ENCODE measurements at places on chromosomes 5 and 9. TPM values are rescaled to one million over a fixed set of nuclear protein-coding genes. Genes with fewer than 3 reads are reported as not detected.

MOB3B gene
- 0.05 TPM for total RNA-seq

CMYA5 gene
- 0.10 TPM for total RNA-seq

GLDC gene
- 4.3 TPM for total RNA-seq

DNA sequence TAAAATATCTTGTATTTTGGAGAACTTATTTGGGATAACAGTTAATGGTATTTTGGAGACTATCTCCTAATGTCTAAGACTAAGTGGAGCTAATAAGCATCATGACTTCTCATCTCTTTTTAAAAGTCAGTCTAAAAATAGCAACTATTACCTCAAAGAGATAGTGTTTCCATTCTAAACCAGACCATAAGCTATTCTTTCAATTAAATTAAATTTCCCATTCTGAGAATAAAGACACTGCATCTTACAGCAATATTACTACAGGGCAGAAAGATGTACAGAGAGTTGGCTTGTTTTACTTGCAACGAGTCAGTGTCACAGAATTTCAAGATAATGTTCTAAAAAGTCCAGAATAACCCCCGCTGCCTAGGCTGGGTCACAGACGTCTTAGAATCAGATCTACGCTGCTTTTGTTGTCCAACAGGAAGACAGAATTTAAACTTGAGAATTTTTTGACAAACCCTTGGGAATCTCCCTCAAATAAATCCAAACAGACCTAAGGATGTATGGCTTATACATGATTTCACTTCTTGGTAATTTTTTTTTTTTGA lies 98.9 kb downstream of the USP20 start:
- H3K4me1 ChIP-seq: peaks cover 73% of the 10 kb centered on the region
- H3K36me3 ChIP-seq: peaks cover 46% of the 10 kb centered on the region
- no peak for DNase-seq
- H3K4me3 ChIP-seq: no peak overlapping the region

GRCh38 chr5:179867079-179867465 lies 8.5 kb upstream of the MRNIP start:
- DNase-seq: no peak
- no peaks in the 10 kb centered on the region for H3K27me3 ChIP-seq
- peaks cover 27% of the 10 kb centered on the region for H3K36me3 ChIP-seq
- no peak overlapping the region for H3K27ac ChIP-seq

All from activated CD4-positive, alpha-beta memory T cell treated with anti-CD3 and anti-CD28 coated beads, Interleukin-2, amount 10 ng/mL, durations not matched to agents 7 days and 5 days (primary cell).